ENCODE measurements at places on chromosomes 11 and 22.

DNA sequence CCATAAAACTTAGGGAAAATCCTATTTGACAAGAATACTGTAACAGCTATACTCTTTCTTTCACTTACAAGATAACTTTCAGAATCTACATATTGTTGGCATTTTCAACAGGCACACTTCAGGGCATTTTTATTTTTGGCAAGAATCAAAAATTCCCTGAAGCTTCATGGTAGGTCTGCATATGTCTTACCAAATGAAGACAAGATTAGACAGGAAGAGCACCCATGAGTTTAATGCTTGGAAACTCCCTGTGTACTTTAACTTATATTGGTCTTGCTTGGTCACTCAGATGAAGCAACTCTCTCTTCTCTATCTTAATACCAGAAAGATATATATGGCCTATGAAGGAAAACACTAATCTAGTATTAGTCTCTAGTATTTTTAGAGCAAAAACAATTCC is 137.7 kb downstream of the ATG16L2 start:
- DNase-seq: no peak

DNA sequence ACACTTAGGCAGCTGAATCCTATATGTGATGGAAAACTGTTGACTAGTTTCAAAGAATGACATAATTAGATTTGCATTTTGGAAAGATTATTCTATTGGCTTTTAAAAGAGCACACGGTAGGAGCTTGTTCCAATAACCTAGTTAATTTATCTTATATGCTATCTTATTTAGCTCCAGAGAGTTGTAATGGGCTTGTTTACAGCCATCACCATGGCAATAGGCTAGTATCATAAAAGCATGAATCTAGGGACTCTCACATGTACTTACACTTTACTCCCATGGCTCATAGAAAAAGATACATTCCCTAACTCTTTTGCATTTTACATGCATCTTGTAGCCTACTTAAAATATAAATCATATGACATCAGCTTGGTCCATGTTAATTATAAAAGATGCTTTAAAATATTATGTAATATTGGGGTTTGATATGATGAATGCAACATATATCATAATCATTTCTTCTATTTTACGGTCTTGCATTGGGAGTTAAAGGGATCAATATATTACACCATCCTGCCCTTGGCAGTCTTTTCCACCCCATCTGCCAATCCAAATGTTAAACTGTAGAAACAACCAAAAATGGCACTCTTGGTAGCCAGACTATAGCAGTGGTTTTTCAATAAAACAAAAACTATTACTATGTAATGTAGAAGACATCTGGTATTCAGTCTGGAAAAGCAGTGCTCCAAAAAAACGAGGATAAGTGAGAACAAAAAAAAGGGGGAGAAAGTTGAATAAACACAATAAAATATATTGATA is 2254.0 kb downstream of the LRRC4C start:
- no peak for DNase-seq

DNA sequence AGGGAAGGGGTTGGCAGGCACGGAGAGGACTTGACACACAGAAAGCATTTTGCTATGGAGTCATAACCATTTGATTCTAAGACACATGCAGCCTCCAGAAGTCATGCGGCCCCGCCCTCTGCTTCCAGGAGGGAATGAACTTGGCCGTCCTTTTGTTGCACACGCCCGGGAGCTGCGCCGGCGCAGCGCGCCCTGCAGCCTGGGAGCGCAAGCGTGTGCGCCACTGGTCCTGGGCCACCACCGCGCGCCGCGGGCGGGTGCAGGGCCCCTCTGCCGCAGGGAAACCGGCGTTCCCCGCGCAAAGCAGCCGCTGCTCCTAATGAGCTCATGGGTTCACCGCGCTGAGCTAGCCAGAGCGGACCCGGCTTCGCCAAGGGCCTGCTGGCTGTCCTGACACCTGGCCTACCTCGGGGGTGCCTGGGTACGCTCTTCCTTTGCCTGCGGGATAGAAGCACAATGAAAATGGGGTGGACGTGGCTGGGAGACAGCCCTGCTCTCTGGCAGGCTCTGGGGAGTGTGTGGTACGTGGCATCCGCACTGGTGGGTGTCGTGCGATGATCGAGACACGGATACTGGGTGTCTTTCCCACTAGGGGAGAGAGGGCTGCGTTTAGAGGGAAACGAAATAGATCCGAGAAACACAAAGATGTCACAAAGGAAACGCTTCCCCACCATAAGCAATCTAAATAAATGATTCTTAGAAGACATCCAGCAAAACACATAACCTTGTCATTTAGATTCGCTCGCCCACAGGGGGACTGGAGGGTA is 669 bp downstream of the MICAL3 start:
- peak; percentile 71 for DNase-seq

DNA sequence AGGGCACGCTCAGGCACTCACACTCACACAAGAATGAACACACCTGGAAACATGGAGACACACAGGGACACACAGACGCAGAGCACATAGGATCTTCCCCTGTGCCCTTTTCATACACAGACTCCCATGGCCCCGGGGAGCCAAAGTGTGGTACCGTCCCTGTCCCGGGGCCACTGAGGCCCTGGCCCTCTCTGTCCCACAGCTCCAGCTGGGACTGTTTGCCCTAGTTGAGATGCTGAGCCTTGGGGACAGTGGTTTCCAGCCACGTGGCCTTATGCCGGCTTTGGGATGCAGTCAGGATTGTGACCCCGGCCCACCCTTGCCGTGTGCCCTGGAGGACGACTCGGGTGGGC is 100.7 kb downstream of the BCR start:
- no peak for DNase-seq

DNA sequence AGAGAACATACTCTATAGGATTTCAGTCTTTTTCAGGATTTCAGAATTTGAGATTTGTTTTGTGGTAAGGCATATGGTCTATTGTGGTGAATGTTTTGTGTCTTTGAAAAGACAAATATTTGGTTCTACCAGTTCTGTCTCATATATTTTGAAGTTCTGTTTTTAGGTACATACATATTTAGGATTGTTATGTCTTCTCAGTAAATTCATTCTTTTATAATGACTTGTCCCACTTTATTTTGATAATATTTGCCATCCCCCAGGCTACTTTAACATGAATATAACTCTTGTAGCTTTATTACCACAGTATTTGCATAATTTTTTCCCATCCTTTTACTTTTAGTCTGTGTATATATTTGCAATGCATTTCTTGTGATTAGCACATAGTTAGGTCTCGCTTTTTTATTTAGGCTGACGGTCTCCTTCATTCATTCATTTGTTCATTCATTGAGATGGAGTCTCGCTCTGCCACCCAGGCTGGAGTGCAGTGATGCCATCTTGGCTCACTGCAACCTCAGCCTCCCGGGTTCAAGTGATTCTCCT is 32.1 kb downstream of the MTMR3 start:
- DNase-seq: no peak

DNA sequence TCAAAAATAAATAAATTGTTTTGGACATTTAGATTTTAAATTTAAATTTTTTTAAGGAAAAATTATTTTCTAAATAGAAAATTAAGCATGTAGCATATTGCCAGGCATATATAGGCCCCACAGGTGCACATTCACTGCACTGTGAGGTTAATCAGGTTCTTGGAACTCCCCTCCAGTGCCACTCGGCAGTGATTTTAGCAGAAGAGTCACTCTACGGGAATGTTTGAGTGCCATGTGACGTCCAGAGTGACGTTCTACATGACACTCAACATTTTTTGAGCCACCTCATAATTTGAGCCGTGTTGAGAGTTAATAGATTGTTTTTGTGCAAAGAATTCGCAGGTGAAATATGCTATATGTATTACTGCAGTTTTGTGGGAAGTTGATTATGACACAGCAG is 77.4 kb downstream of the SWAP70 start:
- DNase-seq: no peak

DNA sequence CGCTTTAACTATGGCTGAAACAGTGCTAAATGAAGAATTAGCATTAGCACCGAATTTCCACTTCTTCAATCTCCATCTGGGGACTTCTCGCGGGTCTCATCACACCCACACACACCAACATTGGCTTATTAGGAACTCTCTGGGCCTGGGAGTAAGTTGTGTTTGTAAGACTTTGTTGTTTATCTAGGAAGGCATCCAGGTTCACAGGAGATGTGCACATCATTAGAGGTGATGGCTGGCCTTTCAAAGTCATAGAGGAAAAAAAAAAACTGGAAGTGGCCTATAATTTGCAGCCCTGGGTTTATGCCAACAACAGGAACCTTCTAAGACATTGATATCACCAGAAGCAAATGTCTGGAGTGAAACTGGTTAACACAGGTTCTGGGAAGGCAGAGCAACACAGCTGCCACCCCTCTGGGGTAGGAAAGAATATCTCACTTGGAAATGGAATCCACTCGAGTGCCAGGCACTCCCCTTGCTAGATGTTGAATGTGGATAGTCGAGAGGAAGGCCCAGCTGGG is 84.5 kb downstream of the TRAF6 start:
- no peak for DNase-seq

DNA sequence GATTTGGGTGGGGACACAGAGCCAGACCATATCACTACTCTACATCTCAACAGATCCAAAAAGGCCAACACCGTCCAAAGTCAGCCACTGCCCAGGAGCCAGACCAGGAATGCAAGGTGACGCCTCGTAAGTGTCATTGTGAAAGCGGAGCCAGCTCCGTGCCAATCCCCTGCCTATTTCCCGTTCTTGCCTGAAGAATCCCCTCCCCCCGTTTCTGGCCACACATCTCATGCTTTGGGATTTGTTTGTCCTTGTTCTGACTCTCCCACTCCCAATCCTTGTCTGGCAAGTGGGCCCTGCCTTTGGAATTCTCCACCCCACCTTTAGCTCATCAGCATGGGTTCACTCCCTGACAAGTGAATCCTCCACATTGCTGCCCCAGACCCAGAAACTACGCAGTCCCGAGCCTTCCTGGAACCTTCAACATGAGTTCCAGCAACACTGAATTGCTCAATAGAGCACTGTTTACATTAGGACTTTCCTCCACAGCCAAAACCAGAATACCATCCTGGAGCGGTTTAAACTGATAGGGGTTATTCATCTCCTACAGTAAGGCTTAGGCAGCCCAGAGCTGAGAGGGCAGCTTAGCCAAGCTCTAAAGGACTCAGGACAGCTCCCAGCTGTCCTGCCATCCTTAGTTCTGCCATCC is 6.0 kb upstream of the SLC35C1 start:
- no peak for DNase-seq

All from activated CD8-positive, alpha-beta memory T cell treated with anti-CD3 and anti-CD28 coated beads, Interleukin-2, amount 50 U/mL, for 48 hours (primary cell).